HuH-7.5 (cell line): ENCODE measurements at places on chromosomes 3 and 15.

DNA sequence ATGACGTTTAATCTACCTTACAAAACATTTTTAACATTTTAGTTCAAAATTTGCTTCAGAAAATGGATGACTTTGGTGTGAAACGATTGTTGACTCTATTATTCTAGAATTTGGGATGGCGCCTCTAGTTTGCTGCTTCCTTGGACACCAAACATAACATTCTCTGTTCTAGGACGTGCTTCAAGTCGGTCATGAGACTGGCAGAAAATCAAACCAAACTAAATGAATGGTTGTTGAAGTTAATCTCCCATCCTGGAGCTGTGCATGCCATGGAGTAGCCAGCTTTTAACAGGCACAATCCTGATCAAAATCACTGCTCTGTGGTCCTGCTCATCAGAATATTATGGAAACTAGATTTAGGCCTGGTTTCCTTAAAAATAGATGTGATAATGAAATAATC is 9.6 kb upstream of the LRRFIP2 start:
- no peak for DNase-seq

GRCh38 chr3:115503394-115503793 is 119.9 kb upstream of the GAP43 start:
- no peak for DNase-seq

GRCh38 chr15:64521726-64522164 is 61.4 kb downstream of the ZNF609 start:
- no peak for DNase-seq

- DNase-seq = no peak
These were observed 19.4 kb upstream of the IQCF6 start for GRCh38 chr3:51798411-51798963.

- no peak for DNase-seq
These were observed 64.7 kb downstream of the ARRDC4 start for GRCh38 chr15:98025237-98025636.

- no peak for DNase-seq
These were observed 49.4 kb upstream of the TNFAIP8L3 start for GRCh38 chr15:51144021-51144532.

DNA sequence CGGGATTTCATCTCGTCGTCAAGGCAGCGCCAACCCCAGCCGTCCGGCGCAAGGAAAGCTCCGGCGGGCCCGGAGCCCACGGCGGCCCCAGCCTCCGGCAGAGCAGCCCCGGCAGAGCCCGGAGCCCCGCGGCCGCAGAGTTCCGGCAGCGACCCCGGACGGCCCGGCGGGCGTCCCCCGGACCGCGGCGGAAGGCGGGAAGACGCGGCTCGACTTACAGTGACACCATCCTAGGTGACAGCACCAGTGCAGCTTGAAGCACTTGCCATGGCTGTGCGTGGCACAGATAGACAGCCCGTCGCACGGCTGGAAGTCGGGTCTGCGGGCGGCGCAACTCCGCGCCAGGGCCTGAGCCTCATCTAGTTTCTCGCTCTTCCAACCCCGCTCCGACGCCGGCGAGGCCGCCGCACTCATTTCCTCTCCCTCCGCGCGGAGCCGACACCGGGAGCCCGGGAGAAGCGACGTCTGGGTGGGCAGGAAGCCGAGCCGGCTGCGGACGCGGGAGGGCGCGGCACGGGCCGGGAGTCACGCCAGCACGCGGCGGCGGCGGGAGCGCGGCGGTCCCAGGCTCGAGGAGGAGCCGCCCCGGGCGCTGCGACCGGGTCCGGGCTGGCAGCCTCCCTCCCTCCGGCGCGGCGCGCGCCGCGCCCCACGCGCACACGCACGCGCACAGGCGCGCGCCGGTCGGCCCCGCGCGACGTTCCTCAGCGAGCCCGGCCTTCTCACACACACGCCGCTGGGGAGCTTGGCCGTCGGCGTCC is at the start of gene C3orf70:
Gene C3orf70, minus strand, starts transcription at position 651 of the 761 bp plus-strand sequence. Its CDS starts 237 bp downstream, at position 414.
- peak; percentile 80 for DNase-seq

DNA sequence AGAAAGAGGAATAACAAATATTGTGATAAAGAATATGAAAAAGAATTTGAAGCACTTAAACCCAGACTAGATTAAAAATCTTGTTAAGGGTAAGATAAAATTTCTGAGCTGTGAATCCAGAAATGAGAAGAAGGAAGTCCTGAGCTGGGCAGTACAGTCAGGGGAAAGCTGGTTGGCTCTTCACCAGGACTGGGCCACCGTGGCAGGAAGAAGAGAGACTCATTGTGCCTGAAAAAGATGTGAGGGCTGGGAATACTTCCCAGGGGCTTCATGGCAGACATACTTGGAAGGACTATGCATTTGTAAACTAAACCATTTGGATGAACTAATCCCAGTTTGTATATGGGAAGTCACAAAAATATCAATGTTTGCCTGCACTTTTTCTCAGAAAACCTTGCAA is 28.5 kb upstream of the MYO5C start:
- DNase-seq = no peak

GRCh38 chr3:117814975-117815374 is 1105.4 kb downstream of the TUSC7 start:
- DNase-seq = no peak

GRCh38 chr15:73934281-73934680 is 8.0 kb downstream of the LOXL1 start:
- no peak for DNase-seq

GRCh38 chr3:113377158-113377557 is 64.1 kb downstream of the CFAP44 start:
- DNase-seq = peak; percentile 6

- DNase-seq = no peak
These were observed 291.3 kb upstream of the TRIM42 start for GRCh38 chr3:140386357-140387100.

- DNase-seq = no peak
These were observed at the start of gene RHCG for GRCh38 chr15:89496155-89497098. RHCG (minus strand) TSS chr15:89496583; CDS start chr15:89496544, 39 bp downstream.

GRCh38 chr15:31024330-31024729 is 32.9 kb upstream of the MTMR10 start:
- peak; percentile 22 for DNase-seq

DNA sequence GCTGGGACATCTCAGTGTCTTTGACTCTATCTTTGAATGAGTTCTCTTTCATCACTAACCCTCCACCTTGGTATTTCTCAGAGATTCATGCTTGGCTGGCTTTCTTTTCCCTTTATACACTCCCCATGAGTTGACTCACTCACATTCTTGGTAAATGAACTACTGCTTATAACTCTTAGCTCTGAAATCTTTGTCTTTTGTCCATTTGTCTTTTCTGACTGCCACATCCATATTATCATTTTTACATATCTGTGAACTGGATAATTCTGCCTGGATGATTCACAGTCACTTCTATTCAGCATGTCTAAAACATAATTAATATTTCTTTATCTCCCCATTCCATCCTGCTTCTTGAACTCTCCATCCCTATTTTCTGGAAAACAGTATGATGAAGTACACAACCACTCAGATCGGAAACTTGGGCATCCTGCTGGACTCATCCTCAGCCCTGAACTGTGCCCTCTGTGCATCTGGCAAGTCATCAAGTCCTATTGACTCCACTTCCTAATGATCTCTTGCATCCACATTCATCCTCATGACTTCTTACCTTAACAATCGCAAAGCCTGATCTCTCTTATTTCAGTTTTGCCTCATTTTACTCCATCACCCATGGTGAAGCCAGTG is 66.9 kb downstream of the KCNAB1 start:
- no peak for DNase-seq

GRCh38 chr3:45498532-45498931 is 96.0 kb upstream of the LIMD1 start:
- no peak for DNase-seq

DNA sequence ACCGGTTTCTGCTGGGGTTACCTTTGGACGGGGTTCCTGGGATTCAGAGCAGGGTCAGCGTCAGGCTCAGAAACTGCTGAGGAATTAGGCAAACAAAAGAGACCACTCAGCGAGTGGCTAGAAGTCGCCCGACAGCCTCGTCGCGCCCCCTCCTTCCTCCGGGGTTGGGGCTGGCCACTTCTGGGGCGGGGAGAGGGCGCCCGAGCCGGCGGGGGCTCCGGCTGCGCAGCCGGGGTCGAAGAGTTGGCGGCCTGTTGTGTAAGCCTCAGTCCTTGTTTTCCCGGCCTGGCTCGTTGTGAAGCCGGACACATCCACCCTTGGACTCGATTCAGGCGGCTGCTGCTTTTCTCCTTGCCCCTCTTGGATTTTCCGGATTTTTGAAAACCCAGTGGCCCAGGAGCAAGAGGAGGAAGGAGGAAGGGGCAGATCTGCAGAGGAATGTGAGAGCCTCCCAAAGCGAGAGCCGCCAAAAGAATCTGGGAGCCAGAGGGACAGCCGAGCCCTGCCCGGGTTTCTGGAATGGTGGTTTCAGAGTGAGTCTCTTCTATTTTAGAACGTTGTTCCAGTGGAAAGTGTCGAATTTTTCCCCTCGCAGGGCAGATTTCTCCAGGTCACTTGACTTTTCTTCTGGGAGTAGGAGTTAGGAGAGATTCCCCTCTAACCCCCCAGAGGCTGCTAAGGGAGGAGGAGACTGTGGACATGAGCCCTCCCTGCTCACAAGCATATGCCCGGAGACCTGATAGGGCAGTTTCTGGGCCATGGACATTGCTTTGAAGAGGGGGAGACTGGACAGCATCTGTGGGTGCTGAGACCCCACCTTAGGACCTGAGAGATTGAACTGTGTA is 666 bp downstream of the SNX33 start:
- peak; percentile 86 for DNase-seq

DNA sequence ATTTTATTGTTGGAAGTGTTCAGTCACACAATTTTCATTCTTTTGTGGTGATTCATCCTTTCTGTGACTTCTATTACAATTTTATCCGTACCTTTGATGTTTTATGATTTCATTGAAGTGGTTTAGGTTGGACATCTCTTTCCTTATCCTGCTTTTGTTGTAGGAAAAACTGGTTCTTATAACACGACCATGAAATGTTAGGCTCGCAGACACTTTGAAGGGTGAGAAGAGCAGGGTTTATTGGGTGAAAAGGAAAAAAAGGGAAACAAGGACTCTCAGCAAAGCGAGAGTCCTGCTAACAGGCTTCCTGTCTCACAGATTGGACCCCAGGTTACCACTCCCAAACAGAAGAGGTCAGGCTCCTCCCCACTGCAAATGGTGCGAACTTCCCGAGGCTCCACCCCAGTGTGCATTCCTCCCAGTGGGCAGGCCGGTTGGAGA is 257.4 kb downstream of the STXBP5L start:
- DNase-seq = no peak

- no peak for DNase-seq
These were observed 187.3 kb upstream of the BCL6 start for GRCh38 chr3:187932530-187932929.

DNA sequence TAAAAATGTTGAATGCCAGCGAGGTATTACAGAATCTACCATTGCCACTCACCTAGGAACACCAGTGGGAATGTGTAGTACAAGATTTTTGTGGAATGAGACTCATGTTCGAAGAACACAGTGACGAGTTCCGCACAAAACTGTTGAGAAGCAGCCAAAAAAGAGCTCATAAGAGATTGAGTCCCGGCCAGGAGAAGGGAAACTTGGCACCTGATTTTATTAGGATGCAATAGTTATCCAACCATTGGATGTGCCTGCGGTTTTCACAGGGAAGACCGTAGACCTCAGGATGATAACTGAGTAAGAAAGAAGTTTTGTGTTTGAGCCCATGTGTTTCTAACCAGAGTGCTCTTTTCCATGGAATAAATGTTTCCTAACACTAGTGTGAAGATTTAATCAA is 88.9 kb downstream of the PTPRG start:
- DNase-seq = no peak

GRCh38 chr3:108022256-108023150 is 68.3 kb downstream of the CD47 start:
- DNase-seq = no peak

DNA sequence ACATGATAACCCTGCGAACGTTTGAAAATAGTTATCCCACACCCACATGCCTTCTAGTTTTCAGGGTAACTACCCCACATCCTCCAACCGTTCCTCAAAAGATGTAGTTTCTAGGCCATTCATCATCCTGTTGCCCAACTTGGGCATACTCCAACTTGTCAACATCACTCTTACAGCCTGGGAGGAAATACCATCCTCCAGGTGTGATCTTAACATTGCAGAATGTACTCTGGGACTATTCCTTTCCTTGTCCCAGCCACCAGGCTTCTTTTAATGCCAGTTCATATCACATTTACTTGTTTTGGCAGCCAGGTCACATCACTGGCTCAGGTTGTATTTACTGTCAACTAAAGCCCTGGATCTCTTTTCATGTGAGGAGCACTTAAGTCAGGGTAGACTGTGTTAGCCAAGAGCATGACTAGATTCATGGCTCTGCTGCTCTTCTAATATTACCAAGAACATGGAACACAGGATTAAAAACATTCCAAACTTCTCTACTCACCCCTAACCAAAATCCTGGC is 4.0 kb upstream of the DENND6A start:
- no peak for DNase-seq

GRCh38 chr3:83317605-83318004 is 1556.2 kb upstream of the GBE1 start:
- DNase-seq = no peak

- DNase-seq = no peak
These were observed 78.1 kb downstream of the AAGAB start for GRCh38 chr15:67176195-67176971.

DNA sequence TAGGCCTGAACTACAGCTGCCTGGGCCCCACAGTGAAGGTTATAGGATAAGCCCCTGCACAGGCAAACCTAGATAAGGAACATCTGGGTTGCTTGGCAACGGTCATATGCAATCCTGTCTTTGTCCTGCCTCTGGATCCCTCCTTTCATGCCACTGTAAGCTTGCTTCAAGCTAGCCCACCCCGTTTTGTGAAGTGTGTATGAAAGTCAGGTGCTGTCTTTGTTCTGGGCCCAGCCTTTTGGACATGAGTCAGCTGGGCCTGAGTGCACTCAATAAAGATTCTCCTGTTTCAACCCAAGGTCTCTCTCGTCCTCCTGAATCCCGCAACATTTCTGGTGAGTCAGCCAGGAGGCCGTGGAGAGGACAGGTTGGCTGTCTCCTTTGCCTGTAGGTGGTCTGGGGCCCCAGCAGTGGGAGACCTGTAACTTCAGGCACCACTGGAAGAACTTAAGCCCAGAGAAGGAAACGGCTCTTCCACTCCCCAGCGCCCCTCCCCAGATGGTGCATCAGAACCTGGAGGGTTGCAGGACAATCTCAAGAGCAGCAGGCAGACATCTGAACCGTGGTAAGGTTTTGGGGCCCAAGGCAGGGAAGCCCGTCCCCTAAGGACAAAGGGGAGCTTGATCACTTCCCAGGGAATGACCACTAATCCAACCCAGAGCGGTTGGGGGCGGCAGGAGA is 8.3 kb upstream of the SLC9C1 start:
- DNase-seq = no peak

GRCh38 chr3:111601810-111602209 is 6.7 kb upstream of the ZBED2 start:
- DNase-seq = no peak
